ENCODE measurements at places on chromosomes 11 and 22. TPM values are rescaled to one million over a fixed set of nuclear protein-coding genes. Genes with fewer than 3 reads are reported as not detected.

Gene KDM4D
- 0.27 TPM for total RNA-seq

Gene IGLL5
- 1.9 TPM for total RNA-seq

GRCh38 chr11:79963856-79964645 lies 523.2 kb upstream of the TENM4 start:
- H3K27me3 ChIP-seq = no peaks in the 10 kb centered on the region
- no peak for DNase-seq
- no peaks in the 10 kb centered on the region for H3K4me1 ChIP-seq

DNA sequence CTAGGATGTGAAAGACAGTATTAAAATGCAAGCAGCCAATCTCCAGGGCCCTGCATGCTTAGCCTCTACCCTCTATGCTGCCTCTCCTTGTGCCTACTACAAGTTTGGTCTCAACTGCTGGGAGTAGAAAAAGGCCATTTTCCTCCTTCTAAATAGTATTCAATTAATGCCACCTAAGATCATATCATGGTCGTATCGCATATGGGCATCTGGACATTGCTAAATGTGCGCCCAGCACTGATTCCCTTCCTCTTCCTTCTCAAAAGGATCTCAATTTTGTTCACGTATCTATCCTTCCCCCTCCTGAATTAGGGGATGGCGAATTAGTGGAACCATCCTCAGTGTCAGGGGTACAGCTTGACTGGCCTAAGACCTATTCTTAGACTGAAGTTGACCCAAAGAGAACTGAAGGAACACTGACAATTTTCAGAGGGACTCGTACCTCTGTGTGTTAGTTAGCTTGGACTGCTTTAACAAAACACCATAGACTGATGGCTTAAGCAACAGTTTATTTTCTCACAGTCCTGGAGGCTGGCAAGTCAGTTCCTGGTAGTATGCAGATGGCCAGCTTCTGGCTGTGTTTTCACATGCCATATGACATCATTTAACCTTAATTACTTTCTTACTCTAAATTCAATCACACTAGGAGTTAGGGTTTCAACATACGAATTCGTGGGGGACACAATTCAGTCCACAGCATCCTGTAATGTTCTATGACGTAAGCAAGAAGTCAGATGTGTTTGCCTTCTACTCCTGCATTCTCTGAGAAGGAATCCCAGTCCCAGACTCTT lies 8.5 kb upstream of the NUP50 start:
- no peak for DNase-seq
- no peak overlapping the region for H3K4me3 ChIP-seq
- H3K27me3 ChIP-seq = no peaks in the 10 kb centered on the region
- H3K36me3 ChIP-seq = peaks cover 12% of the 10 kb centered on the region
- peak overlapping the region; percentile 56 for H3K27ac ChIP-seq
- peaks cover 26% of the 10 kb centered on the region for H3K4me1 ChIP-seq

DNA sequence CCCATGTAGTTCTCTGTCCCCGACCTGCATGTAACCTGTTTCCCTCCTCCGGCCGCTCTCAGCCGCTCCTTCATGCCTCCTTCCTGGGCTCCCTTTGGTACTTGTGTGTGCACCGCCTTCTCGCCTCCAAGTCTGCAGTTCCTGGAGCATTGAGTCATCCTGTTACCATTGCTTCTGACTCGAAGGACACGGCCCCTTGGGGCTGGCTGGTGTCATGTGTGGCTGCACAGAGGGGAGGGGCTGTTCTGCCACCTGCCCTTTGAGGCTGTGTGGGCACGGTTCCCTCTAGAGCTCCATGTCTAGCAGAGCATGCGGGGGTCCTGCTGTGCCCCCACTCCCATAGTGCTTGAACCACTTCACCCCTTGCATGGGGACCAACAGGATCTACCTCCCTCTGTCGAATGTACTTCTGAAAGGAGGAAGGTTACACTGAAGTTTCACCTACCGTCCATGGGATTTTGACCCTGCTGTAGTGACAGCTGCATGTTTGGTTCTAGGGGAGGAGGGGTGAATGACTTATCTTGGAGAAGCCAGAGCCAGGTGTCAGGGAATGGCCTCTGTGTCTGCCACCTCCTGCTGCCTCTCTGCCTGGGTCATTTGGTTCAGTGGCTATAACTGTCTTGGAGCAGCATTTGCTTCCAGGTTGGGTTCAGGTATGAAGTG lies 39.6 kb downstream of the BCR start:
- H3K27me3 ChIP-seq = no peaks in the 10 kb centered on the region
- peak overlapping the region; percentile 96 for H3K4me3 ChIP-seq
- no peak for DNase-seq
- H3K27ac ChIP-seq = peak overlapping the region; percentile 93

GRCh38 chr11:17722000-17722643 lies 2.8 kb downstream of the MYOD1 start:
- DNase-seq = no peak
- H3K4me3 ChIP-seq = no peak overlapping the region
- H3K4me1 ChIP-seq = peaks cover 2% of the 10 kb centered on the region
- H3K27ac ChIP-seq = no peak overlapping the region
- peaks cover 2% of the 10 kb centered on the region for H3K36me3 ChIP-seq

DNA sequence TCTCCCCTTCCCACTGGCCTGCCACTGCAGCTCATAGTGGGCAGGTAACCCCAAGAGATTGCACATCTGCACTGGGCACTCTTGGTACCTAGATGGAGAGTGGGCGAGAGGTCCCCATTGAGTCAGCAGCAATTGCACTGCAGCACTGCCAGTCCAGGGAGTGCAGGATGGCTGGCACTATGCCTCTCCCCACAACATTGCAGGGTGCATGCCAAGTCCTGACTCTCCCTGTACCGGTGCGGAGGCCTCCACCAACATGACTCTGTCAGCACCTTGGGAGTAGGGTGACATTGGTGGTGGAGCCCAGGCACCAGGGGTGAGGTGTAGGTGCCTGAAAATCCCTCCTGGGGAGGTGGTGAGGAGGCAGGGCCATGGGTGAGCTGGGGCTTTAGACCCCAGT lies 82.2 kb downstream of the TRAF6 start:
- H3K4me3 ChIP-seq = no peak overlapping the region
- peaks cover 20% of the 10 kb centered on the region for H3K27me3 ChIP-seq
- H3K4me1 ChIP-seq = peaks cover 5% of the 10 kb centered on the region
- DNase-seq = no peak
- H3K27ac ChIP-seq = no peak overlapping the region

Measured in T-helper 17 cell (primary cell).